ENCODE measurements at places on chromosomes 16 and 17. TPM values are rescaled to one million over a fixed set of nuclear protein-coding genes. Genes with fewer than 3 reads are reported as not detected.

DNA sequence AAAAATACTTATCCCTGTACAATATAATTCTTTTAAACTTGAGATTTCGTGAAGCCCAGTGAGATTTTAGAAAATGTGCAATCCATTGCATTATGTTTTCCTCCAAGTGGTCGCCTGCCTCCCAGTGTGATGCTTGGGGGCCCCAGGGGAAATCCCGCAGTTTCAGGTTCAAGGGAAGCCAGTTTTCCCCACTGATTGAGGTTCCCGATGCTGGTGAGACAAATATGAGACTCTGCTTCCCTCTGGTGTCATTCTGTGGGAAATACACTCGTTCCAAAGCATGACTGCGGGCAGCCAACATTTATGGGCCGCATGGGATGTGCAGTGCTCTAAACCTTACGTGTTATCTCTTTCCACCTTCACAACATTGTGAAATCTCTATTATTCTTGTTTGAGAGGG is 200.8 kb downstream of the PRKCB start:
- ATAC-seq, result peak; percentile 83

DNA sequence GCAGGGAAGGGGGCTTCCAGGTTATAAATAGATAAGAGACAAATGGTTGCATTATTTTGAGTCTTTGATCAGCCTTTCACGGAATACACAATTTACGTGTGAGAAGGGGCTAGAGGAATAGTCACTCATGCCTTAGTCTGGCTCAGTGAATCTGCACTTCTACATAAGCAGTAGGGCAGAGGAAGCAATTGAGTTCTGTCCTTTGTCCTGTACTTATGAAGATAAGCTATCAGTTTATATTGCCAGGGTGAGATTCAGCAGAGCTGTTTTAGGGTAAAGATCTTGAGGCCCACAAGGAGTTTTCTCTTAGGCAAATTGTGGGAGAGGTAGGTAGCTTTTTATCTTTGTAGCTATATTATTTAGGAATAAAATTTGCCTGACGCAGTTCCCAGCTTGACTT is 33.3 kb downstream of the TOM1L1 start:
- ATAC-seq, result no peak

GRCh38 chr16:74721716-74722115 is 21.1 kb upstream of the MLKL start:
- no peak for ATAC-seq

- no peak for ATAC-seq
These were observed 77.2 kb downstream of the CNGB1 start for GRCh38 chr16:57893559-57894389.

DNA sequence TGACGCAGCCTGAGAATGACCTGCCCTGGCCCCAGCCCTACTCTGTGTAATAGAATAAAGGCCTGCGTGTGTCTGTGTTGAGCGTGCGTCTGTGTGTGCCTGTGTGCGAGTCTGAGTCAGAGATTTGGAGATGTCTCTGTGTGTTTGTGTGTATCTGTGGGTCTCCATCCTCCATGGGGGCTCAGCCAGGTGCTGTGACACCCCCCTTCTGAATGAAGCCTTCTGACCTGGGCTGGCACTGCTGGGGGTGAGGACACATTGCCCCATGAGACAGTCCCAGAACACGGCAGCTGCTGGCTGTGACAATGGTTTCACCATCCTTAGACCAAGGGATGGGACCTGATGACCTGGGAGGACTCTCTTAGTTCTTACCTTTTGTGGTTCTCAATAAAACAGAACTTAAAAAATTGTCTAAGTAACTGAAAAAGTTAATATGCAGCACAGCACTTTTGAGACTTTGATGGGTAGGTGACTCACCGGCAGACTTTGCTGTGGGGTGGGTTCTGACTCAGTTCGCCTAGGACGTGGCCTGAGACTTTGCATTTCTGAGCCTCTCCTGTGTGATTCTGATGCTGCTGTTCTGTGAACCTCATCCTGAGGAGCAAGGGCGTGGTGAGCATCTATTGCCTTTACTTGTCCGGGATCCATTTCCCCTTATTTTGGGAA is 5.7 kb downstream of the LAT start:
- no peak for ATAC-seq

DNA sequence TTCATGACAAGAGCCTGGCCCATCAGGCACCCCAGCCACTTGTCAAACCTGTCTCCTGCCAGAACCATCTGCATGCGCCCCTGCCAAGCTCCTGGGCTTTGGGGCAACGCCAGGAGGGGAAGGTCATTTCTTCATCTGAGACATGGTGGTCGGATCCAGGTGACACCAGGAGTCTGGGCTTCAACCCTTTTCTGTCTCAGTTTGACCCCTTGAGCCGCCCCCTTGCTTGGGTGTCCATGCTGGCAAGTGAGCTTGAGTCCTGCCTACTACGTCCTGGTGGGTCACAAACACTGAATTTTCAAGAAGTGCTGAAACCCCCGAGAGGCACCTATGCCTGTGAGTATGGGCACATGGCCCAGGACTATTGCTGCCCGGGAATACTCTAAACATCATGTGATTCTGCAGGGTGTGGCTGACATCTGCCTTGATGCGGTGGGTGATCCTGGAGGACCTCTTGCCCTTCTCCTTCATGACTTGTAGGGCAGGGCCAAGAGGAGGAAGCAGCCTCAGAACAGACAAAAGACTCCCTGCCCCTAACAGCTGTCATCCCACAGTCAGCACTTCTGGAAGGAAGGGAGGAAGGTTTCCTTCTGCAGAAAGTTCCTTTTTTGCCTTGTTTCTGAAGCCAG is 43.4 kb downstream of the TNFRSF13B start:
- peak; percentile 32 for ATAC-seq

GRCh38 chr17:4673986-4674684 is 29.8 kb downstream of the PELP1 start:
- ATAC-seq, result no peak

TSPOAP1 gene
- total RNA-seq, result 23.0 TPM

CNGB1 gene
- total RNA-seq, result 0.22 TPM

GRCh38 chr16:19574615-19575014 is 19.1 kb downstream of the VPS35L start:
- no peak for ATAC-seq

DNA sequence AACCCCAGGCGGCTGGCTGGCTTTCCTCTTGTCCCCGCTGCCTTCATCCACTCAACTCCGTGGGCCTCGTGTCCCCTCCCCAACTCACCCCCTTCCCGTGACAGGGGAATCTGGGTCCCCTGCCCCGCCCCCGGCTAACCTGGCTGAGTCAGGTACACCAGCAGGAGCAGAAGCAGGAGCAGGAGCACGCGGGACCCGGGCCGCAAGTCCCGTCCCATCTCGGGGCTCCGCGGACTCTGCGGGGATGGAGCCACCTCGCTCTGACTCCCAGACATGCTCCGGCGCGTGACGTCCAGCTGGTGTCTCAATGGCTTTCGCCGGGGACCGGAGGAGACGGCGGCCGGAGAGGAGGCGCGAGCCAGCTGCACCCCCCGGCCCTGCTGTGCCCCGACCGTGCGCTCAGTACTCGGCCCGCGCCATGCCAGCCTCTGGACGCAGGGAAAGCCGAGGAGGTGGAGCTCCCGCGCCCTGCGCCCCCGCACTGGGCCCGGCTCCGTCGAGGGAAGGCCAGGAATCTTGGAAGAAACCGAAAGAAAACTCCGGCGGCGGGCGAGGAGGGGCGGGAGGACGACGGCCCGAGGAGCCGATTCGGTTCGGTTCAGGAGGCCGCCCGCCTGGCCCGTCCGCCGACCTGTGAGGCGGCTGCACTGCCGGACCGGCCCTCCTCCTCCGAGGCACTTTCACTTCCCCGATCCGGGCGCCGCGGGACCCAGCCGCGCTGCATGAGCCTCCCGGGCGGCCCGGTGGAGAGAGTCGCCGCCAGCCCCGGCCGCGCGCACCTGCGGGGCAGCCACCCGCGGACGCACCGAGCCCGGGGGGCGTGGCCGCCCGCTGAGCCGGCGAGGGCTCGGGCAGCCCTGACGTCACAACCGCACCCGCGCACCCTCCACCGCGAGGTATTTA is at the start of the genes CXCL16 and ZMYND15:
CXCL16 (minus strand) TSS at position 807 of the 903 bp plus-strand sequence; CDS start at position 218, 589 bp downstream.
ZMYND15 (plus strand) TSS at position 712 of the 903 bp plus-strand sequence. CDS start 716 bp downstream, outside the sequence.
- ATAC-seq, result peak; percentile 73

- no peak for ATAC-seq
These were observed 93.8 kb downstream of the CDC27 start for GRCh38 chr17:47095268-47095667.

DNA sequence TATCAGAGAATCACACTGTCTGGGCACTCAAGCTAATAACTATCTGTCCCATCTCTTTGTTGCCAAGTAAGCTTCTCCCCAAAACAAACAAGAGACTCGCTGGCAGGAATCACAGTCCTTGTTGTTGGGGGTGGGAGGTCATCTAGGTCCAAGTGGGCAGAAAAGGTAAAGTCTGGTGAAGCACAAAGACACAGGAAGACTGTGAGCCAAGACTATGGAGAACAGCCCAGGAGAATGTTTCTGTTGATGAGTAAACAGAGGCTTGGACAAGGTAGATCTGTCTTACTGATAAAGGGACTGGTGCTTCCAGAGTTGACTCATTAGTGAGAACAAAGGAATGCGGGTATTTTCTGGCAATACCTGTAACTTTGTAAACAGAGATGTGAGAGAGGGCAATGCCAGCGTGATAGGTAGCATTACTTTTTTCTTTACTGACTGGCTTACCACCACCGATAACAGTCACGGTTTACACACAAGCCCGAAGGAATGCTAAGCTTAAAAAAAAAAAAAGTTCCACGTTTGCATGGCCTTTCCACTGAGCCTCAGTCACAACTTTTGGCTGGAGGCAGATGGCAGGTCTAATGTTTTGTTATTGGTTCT is 11.5 kb upstream of the MMD start:
- no peak for ATAC-seq

- no peak for ATAC-seq
These were observed 36.6 kb downstream of the LMF1 start for GRCh38 chr16:934178-934577.

- ATAC-seq, result peak; percentile 47
These were observed 7.8 kb downstream of the RARA start for GRCh38 chr17:40316571-40317344.

- ATAC-seq, result no peak
These were observed 55.6 kb upstream of the MAP3K14 start for GRCh38 chr17:45372325-45372869.

DNA sequence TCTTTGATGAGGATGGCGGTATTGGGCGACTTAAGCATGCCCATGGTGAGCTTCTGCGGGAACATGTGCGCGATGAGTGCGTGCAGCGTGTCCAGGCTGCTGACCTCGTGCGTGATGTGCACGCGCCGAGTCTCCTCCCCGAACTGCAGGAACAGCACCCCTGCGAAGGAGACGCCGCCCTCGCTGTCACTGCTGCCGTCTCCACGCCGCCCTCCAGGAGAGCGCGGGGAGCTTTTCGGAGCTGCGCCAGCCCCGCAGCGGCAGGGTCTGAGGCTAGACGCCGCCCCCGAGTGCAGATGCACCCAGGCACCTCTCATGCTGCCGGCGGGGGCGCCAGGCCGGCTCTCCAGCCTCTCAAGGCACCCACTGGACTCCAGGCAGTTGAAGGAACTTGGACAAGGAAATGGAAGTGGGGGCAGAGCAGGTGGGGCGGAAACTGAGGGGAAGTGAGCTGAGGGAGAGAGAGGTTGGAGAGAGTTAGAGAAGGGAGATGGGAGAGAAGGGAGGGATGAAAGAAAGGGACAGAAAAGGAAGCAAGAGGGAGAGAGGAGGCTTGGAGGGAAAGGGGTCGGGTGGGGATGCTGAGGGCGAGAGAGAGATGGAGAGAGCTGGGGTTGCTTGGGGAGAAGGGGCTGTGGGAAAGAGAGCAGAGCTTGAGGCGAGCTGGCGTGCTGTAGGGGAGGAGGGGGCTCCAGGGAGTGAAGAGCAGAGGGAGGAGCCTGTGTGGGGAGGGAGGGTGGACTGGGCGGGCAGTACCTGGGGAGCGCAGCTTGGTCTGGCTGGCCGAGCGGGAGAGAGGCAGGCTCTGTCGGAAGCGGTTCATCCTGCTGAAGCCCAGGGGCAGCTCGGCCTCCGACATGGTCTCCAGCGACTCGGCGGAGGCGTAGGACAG is 42.1 kb downstream of the SRCIN1 start:
- no peak for ATAC-seq

- no peak for ATAC-seq
These were observed 13.3 kb downstream of the MIS12 start for GRCh38 chr17:5499476-5500231.

DNA sequence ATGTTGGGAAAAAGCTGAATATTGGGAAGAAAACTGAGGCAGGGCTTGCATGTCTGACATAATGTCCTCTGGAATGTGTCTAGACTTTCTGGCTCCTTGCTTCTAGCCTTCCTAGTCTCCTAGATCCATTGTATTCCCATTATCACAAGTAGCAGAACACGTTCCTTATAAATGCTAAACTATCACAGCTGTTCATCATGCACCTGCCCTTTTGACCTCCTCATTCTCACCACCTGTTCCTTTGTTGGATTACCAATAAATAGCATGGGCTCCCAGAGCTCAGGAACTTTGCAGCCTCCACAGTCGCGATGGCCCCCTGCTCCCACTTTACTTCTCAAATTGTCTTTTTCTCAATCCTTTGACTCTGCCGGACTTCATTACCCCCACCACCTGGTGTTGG is 49.7 kb downstream of the ACSM1 start:
- ATAC-seq, result no peak

DNA sequence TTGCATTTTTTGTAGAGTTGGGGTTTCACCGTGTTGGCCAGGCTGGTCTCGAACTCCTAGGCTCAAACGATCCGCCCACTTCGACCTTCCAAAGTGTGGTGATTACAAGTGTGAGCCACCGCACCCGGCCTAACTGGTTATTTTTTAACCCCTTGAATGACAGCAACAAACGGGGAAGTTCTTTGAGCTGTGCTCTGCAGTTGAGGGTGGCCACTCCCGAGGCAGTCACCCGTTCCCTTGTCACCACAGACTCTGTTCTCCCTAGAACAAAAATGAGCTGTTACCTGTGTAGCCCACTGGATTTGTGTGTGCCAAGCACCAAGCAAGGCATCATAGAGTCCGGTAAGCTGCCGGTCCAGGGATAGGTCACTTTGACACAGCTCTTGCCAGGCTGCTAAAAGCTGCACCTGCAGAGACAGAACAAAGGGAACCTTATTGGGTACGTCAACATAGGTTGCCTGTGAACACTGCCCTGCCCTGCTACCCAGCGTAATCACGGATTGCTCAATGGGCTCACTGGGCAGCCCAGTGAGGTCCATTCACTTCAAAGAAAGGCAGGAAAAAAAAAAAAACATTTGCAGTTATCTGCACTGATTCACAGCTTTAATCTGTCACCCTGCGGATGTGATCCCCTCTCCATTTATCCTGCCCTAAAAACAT is 19.6 kb downstream of the COG7 start:
- ATAC-seq, result no peak

KRT9 gene
- 0.64 TPM for total RNA-seq

Data from motor neuron (in vitro differentiated cells).